Erythroblast (primary cell): ENCODE measurements at places on chromosomes 4 and X.

DNA sequence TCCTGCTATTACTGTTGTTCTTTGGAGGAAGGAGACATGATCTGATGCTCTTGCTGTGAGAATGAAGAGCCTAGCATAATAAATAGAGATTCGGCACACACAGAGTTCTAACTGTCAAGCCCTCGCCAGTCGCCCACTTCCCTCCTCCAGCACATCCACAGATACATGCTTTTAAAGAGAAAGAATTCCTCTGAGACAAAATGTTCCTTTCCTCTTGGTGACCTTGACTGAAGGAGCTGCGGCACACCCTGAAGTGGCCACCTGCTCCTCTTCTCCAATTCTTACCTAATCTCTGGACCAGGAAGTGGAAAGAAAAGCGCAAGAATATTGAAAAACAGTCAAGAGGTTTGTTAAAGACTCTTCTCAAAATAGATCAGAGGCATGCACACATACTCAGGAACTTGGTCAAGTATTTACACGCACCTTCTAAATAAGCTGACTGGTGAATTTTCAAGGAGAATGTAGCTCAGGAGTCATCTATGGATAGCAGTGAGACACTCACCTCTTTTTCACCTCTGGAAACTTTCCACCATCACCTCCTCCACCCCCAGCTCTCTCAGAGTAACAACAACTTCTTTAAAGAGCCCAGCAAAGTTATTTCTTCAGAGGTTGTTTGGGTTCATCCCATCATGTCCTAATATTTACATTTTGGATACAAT is 95.4 kb downstream of the PARM1 start:
- no peak for DNase-seq

DNA sequence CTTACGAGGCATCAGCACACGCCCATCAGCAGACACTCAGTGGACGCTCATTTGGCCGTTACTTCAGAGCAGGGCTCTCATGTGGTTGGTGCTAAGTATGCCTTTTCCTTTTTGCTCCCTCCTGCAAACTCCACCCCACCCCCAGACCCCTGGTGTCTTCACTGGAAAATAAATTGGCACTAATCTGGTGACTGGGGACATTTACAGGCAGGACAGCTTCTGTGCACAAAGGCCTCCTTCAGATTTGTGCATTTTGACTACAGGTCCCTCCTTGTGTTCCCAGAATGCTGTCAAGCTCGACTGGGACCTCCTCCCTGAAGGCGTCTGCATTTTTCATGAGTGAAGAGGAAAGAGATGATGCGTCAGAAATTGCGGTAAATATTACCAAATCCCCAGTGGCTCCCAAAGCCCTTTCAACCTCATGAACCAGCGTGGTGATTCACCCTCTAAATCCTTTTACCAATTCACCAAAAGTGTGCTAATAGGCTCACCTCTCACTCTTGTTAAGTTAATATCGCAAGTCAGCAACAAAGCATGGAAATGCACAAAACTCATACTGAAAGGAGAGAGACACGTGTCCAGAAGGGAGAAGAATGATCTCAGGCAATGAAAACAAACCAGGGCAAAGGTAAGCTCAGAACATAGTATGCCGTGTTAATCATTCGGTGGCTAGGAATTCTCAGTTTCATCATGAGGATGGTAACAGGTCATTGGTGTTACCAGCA is 119.0 kb downstream of the NKX6-1 start:
- DNase-seq = no peak

- no peak for DNase-seq
These were observed 44.6 kb upstream of the MAGEC2 start for GRCh38 chrX:142249721-142250120.

- DNase-seq = no peak
These were observed 23.8 kb downstream of the GPRASP3 start for GRCh38 chrX:102744307-102744706.

GRCh38 chr4:71537551-71538065 is 198.8 kb downstream of the SLC4A4 start:
- DNase-seq = no peak

- peak; percentile 8 for DNase-seq
These were observed 68.9 kb downstream of the ELOVL6 start for GRCh38 chr4:110129544-110129943.

DNA sequence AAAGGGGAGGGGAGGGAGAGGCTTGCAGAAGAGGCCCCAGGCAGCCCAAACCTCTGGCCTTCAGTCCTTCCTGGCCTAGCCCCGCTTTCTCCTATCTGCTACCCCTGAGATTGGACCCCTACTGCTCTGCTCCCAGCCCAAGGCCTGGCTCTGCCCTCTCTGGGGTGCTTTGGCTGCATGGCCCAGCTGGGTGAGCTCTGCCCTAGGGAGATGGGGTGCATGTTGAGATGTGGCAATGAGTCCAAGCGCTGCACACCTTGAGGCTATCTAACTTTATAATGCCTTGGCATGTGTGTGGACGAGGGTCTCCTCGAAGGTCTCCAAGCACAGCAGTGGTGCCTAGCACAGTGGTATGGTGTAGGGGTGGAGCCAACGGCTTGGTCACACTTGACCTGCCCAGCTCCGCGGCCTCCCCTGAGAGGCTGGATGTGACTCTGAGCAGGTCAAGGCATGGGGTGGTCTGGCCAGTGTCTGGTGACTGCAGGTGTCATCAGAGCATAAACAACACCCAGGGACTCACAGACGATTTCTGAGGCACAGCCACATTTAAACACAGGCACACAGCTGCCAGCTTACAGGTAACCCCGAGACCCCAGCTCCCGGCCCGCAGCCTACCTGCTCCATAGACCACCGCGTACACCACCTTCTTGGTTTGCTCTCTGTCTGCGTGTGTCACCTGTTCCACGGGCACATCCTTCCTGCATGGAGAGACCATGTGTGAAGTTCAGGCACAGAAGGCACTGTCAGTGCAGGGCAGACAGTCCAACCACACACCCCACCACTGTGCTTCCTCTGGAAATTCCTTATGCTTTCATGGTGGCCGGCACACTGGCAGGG is 36.3 kb downstream of the NAT8L start:
- no peak for DNase-seq

- DNase-seq = no peak
These were observed 8.3 kb upstream of the HAND2 start for GRCh38 chr4:173538148-173538908.

DNA sequence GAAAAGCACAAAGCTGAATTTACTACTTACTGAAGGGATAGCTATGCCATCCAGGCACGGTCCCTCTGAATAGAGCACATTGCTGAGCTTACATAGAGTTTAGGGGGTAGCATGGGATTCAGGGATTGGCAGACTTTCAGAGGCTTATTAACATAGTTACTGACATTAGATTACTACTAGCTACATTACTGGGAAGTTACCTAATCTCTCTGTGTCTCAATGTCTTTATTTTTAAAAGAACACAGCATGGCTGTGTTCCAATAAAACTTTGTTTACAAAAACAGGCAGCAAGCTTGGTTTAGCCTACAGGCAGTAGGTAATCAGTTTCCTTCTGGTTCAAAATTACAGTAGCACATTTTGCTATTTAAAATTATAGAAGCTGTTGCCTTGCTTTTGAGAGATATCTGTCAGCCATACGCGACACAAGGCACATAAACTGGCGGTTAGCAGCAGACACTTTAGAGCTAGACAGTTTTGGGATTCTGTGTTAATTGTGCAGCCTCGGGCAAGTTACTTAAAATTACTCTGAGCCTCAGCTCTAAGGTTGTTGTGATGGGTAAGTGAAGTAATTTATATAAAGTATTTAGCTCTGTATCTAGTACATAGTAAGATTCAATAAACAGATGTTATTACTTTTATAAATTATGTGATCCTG is 6.9 kb downstream of the KLHL8 start:
- peak; percentile 26 for DNase-seq
